ENCODE measurements at places on chromosomes 4 and X.

DNA sequence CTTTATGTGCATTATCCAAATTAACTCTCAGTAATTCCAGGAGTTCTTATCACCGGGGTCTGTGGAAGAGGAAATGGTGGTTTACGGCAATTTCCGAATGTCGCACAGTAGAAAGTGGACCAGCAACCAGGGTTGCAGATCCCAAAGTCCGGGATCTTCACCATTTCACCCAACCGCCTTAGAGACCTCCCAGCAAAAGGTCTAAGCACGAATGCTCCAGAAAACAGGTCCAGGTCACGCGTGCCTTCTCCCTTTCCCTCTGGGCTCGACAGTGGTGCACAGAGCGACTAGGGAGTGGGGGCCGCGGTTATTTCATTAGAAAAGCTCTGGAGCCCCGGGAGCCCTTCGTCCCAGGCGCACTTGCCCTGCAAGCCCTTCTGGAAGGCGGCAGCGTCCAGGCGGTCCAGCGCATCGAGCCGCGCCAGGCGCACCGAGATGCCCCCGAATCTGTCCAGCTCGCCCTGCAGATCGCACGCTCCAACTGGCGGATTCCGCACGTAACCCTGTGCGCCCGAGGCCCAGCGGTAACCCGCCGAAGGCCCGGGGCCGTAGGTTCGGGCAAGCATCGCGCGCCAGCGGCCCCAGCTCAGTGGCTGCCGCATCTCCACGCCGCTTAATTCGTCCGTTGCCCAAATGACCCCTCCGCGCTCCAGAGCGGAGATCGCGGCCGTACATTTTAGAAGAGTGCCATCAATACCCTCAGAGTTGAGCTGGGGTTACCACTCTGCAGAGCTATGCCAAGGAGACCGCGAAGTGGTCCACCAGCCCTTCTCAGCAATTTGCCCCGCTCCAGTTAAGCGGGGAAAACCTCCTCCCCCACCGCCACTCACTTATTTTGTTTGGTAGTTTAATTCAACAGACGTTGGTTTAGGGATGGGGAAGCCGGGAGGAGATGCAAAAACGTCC lies at the start of gene NUDT6:
Gene NUDT6 (minus strand): TSS at position 627 of the 906 bp plus-strand sequence. CDS start 25 bp downstream, at position 602.
- peak; percentile 74 for DNase-seq

DNA sequence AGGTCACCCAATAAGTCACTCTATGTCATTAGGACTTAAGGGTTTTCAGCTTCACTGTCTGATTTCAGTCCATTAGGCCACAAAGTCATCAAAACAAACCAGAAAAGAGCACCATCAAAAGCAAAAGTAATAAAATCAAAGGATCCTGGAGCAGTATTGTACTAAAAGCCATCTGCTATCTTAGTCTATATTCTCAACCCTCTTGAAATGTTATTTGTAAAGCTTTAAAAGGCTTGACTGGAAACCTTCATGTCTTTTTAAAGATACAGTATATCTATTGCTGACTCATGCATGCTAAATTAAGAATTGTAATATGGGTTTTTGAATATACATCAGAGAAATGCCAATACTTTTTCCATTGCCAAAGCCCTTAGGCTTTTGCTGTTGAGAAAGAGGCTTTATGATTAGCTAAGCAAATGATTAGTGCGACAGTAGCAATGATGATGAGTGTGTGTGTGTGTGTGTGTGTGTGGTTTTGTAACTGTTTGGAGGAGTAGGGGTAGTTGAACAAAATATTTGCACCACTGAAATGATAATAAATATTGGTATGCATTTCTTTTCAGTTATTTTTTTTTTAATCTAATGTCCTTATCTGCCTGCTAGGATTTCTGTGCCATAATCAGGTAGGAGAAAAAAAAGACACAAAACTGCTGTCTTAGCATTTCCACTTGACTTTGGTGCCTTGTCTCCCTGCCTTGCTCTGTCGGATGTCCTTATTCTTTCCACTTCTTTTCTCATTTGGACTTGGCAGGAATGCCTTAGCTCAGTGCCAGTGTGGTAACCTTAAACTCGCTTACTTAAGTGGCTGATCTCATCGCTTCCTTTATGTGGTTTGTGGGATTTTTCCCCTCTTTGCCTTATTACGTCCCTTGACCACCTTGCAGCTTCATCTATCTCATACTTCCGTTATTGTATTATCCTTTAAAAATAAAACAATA lies 119.7 kb downstream of the PCDH7 start:
- peak; percentile 22 for DNase-seq

- peak; percentile 40 for DNase-seq
Measured at GRCh38 chr4:21469438-21470300, 478.9 kb downstream of the KCNIP4 start.

- DNase-seq, result no peak
Measured at GRCh38 chr4:15423285-15423711, 4.5 kb upstream of the C1QTNF7 start.

DNA sequence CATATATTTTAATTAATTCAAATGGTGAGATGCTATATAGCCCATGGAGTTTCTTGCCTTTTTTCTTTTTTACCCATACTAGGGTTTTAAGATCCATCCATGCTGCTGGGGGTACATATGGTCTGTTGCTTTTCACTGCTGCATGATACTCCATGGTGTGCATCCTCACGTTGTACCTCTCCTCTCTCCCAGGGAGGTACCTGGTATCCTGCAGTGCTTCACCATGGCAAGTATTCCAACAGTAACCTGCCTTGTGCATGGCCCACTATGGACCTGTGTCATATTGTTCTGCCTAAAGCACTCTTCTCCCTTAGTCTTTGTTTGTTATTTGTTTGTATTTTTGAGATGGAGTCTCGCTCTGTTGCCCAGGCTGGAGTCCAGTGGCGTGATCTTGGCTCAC lies 114.3 kb upstream of the GPC4 start:
- no peak for DNase-seq

DNA sequence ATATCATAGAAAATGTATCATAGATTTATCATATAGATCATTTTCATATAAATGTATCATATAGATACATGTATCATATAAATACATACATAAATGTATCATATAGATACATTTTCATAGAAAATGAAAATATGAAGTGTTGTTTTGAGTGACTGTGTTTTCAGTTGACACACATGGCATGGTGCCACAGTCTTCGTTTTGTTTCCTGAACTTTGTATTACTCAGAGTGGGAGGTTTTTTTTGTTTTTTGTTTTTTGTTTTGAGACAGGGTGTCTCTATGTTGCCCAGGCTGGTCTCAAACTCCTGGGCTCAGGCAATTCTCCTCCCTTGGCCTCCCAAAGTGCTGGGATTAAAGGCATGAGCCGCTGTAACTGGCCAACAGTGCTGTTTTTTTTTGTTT lies 3.9 kb downstream of the RBM10 start:
- DNase-seq, result no peak
